Astrocyte of the hippocampus (primary cell): ENCODE measurements at places on chromosomes 11 and 22.
A peak's percentile ranks its signal among the peaks of the same experiment; 100 is the strongest.

DNA sequence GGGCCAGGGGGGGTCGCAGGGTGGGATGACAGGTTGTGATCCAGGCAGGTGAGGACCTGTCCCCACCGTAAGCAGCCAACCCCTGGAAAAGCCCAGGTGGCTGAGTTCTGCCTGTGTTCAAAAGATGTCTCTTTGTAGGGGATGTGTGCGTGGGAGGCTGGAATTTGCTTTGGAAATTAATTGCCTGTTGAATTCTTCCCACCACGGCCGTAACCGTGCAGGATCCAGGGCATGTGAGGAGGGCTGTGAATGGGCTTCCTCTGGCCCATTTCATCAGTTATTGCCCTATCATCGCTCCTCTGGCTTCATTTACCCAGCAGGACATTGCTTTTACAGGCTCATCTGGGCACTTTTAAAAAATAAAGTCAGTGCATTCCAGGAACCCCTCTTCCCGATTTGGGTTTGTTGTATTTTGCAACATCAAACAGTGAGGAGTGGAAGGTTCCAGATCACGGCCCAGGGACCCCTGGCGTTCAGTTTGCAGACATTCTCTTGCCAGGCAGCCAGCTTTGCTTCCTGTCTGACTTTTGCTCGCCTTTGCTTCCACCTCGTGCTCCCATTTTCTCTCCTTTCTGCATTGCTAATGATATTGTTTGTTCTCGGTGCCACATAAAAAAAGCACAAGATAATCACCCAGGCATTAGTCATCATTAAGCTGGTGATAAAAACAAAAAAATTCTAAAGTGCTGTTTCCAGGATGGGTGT, 1306.6 kb downstream of the BRD1 start:
- peak; percentile 55 for DNase-seq

DNA sequence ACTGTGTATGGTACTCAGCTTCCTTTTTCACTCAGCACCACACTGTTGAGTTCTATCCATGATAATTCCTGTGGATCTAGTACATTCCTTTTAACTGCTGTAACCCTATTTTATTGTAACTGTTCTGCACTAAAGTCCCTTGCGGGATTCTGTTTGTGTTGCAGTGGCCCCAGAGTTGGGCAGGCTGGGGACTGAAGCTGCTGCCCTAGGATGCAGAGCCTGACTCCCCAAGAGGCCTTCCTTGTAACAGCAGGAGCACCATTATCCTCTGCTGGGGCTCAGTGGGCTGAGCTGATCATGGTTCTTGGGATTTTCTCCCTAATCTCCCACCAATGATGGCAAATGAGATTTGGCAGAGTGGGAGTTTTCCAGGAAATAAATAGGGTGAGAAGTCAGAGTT, 77.7 kb downstream of the CABIN1 start:
- peak; percentile 46 for DNase-seq

GRCh38 chr11:128933481-128934178, 9.0 kb downstream of the TP53AIP1 start:
- DNase-seq, result no peak

DNA sequence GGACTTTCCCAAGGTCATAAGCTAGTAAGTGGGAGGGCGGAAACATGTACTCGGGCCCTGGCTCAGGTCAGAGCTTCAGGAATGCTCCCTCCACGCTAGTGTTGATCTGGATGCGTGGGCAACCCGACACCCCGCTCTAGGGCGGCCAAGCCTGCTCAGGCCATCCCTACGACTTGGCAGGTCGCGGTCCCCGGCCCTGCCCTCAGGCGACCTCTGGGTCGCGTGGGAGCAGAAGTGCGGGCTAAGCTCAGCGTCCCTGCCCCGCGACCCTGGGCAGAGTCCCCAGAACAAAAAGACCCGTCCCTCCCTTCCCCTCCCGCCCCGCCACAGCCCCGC, 781 bp upstream of the TEF start:
- DNase-seq, result no peak

- DNase-seq, result peak; percentile 16
These were observed 288.4 kb upstream of the CCDC90B start for GRCh38 chr11:83574519-83574918.

GRCh38 chr22:40326905-40327735, 19.2 kb upstream of the ADSL start:
- no peak for DNase-seq

- no peak for DNase-seq
These were observed 257.2 kb downstream of the ST3GAL4 start for GRCh38 chr11:126612671-126613070.

DNA sequence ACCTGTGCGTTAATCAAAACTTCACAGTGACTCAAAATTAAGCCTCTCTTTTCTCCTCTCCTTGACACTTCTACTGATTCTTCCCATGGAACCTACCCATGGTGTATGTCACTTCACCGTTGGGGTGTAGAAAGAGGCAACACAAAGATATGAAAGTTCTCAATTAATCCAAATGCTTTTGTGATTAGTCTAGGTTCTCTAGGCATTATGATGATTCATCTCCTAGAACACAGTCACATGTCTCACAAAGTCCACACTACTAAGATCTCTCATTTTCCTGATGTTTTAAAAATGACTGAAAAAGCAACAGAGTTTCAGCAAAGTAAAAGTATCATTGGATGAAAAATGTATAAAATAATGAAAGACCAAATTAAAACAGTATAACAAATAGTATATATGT, 13.7 kb upstream of the SCGB2A2 start:
- DNase-seq, result no peak
